ENCODE measurements at places on chromosomes 5 and 9. TPM values are rescaled to one million over a fixed set of nuclear protein-coding genes. Genes with fewer than 3 reads are reported as not detected.

RGMB gene
- total RNA-seq, result 25.2 TPM

CER1 gene
- not detected for total RNA-seq

ENHO gene
- total RNA-seq, result 0.25 TPM

LHX3 gene
- not detected for total RNA-seq

ZNF883 gene
- total RNA-seq, result 0.97 TPM

DNA sequence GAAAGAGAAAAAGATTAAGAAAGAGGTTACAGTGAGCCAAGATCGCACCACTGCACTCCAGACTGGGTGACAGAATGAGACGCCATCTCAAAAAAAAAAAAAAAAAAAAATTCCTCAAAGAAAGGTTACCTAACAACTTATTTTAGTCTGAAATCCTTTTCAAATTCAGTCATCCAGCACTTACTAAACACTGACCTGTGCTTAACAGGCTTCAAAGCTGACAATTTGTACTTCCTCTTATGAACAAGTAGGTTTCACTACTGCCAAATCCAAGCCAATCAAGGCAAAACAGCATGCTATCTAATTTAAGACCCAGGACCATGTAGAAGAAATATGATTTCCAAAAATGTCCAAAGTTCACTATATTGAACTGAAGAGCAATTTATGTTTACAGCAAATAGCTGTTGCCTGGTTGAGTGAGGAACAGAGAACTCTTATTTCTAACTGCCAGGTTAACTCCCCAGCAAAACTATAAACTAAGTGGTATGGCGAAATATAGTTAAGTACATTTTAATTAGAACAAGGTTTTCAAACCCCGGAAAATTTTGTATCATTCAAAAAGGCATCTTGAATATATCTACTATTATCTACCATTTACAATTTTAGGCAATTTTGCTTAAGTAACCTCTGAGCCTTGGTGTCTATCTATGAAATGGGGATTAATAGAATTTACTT lies 13.4 kb downstream of the PWWP2A start:
- no peak overlapping the region for H3K27ac ChIP-seq
- H3K27me3 ChIP-seq, result no peaks in the 10 kb centered on the region
- DNase-seq, result no peak
- H3K4me1 ChIP-seq, result no peaks in the 10 kb centered on the region
- H3K4me3 ChIP-seq, result no peak overlapping the region
- no peaks in the 10 kb centered on the region for H3K36me3 ChIP-seq

- H3K4me3 ChIP-seq, result no peak overlapping the region
- no peaks in the 10 kb centered on the region for H3K36me3 ChIP-seq
- no peak for DNase-seq
- no peaks in the 10 kb centered on the region for H3K27me3 ChIP-seq
These were observed 19.3 kb upstream of the GZMK start for GRCh38 chr5:55004729-55005128.

GRCh38 chr5:86890375-86890774 lies 272.6 kb downstream of the COX7C start:
- H3K36me3 ChIP-seq, result no peaks in the 10 kb centered on the region
- H3K4me1 ChIP-seq, result no peaks in the 10 kb centered on the region
- no peaks in the 10 kb centered on the region for H3K27me3 ChIP-seq
- no peak overlapping the region for H3K4me3 ChIP-seq
- DNase-seq, result no peak

DNA sequence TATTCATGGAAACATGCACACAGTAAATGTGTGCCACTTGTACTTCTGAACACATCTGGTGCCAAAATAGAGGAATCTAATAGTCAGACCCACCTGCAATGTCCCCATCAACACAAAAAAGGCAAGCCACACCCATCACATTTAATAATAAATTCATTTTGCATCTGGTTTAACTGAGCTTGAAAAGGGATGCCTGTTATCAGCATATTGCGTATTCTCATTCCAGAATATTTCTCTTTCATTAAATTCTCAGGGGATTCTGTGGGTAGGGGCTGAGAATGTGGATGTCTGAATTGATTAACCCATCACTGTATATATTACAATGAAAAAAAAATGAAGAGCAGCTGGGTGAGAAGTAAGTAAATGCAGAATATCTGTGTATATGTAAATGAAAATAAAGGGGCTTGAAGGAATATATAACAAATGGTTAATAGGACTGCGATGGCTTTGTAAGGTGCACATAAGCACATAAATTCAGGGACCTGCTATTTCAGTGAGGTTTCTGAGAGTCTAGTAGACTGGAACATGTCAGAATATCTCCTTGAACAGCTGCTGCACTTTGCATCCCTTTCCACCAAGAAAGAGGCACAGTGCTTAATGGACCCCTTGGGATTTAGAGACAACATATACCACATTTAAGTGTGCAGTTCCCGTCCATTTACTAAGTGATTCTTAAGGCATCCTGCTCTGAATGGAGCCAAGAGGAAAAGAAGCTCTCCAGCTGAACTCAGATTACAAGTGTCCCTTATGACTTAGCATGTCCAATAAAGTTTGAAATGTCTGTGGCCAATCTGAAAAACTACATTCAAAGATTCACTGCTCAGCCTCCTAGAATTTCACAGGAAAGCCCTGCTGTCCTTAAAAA lies 104.1 kb upstream of the NIPBL start:
- DNase-seq, result no peak
- no peak overlapping the region for H3K4me3 ChIP-seq
- H3K27me3 ChIP-seq, result no peaks in the 10 kb centered on the region
- H3K27ac ChIP-seq, result no peak overlapping the region

DNA sequence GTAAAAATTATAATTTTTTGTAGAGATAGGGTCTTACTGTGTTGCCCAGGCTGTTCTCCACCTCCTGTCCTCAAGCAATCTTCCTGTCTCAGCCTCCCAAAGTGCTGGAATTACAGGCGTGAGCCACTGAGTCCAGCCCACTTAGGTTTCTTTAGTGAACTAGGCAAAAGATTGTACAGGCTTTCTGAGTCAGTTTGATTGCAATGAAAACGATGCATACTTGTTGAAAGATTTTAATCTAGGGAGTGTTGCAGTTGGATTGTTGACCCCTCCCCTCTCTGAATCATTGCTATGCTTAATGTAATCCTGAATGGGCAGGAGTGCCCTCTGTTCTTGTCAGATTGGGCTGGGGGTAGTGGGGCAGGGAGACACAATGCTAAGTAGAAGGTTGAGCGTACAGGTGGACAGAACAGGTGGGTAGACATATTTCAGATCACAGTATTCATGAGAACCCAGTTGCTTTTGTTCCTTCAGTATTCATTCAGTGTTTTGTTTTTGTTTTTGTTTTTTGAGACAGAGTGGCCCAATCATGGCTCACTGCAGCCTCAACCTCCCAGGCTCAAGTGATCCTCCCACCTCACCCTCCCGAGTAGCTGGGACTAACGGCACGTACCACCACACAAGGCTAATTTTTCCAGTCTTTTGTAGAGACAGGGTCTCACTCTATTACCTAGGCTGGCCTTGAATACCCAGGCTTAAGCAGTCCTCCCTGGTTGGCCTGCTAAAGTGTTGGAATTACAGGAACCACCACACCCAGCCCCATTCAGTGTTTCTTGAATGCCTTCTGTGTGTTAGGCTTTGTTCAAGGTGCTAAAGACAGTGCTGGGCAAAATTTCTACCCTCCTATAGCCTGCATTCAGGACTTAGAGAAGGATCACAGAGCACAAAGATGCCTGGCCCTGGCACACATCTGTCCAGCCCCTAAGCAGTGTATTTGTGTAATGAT lies 70.1 kb downstream of the KIAA1958 start:
- H3K4me1 ChIP-seq, result peaks cover 15% of the 10 kb centered on the region
- H3K4me3 ChIP-seq, result no peak overlapping the region
- H3K27me3 ChIP-seq, result no peaks in the 10 kb centered on the region
- no peak for DNase-seq
- H3K36me3 ChIP-seq, result no peaks in the 10 kb centered on the region

- no peak overlapping the region for H3K27ac ChIP-seq
- no peak overlapping the region for H3K4me3 ChIP-seq
- no peak for DNase-seq
- no peaks in the 10 kb centered on the region for H3K27me3 ChIP-seq
These were observed 74.3 kb upstream of the PTGER4 start for GRCh38 chr5:40605295-40605958.

- DNase-seq, result no peak
- peaks cover 18% of the 10 kb centered on the region for H3K4me1 ChIP-seq
- no peaks in the 10 kb centered on the region for H3K36me3 ChIP-seq
- no peaks in the 10 kb centered on the region for H3K27me3 ChIP-seq
- H3K4me3 ChIP-seq, result no peak overlapping the region
These were observed 38.0 kb downstream of the ADAMTS16 start for GRCh38 chr5:5178136-5178535.

DNA sequence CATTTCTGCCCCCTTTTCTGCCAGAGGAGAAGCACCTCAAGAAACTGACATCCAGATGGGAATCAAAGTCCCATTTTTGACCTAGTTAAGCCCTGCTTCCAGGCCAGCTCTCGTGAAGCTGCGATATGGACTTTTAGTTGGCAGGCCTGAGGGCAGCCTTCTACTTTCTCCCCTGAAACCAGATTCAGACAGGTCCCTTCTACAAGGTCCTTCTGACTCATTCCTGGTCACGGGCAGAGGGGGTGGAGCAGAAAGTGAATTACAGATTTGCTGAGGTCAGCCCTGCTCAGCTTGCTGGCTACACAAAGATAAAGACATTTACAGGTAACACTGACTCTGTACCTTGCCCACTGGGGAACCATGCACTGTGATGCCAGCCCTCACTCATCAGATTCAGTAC lies 52.8 kb upstream of the TUT7 start:
- no peaks in the 10 kb centered on the region for H3K36me3 ChIP-seq
- no peak overlapping the region for H3K27ac ChIP-seq
- no peak overlapping the region for H3K4me3 ChIP-seq
- H3K4me1 ChIP-seq, result no peaks in the 10 kb centered on the region
- DNase-seq, result no peak
